ENCODE measurements at places on chromosomes 16 and 17.

DNA sequence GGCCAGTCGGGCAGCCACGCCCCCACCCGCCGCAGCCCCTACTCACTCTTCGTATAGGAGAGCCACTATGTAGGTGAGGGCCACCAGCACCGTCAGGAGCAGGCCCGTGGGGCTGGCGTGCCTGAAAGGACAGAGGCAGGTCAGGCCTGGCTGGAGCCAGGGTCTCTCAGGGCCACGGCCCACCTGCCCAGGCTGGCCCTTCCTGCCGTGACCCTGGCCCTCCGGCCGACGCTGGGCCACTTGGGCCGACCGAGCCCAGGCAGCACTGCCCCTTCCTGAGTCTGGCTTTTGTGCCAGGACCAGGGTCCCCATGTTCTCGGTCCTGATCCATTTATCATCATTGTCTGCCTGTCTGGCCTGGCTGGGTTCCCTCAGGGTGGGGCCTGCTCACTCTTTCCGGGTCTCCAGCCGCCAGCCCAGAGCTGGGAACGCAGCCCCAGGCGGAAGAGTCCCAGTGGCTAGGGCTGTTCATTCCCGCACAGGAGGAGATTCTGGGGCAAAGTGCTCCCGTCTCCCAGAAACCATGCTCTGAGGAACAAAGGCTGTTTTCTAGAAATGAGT is 10.1 kb upstream of the RASD1 start:
- no peak for DNase-seq

DNA sequence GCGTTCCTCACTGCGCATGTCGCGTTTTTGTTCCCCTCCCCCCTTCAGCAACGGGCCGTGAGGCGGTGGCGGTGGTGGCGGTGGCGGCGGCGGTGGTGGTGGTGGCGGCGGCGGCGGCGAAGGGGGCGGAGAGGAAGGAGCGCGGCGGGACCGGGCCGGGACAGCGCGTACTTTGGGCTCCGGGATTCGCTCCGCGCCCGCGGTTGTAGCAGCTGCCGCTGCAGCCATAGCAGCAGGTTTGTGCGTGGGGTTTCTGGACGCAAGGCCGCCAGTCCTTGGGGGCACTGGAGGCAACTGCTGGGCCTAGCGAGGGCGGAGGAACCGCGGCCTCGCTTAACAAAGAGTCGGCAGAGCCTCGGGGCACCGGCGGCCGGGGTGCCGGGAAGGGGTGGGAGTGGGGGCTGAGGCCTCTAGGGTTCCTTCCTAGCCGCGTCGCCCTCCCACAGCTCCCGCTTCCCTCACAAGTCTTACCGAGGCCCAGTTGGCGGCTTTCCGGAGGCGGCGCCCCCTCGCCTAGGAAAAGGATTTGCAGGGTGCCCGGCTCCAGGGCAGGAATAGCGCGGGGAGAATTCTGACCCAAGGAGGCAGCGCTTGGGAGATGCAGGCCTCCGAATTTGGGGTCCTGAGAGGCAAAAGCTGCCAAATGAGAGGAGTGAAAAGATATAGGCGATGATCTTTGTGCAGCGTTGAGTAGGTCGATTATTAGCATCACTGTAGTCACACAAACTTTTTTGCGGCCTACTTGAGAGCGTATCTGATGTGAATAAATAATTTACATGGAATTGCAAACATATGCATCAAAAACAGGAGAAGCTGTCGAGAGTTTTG is at the start of gene DDX42:
Gene DDX42, plus strand, starts transcription at position 30 of the 828 bp plus-strand sequence. CDS start 12,880 bp downstream, outside the sequence.
- peak; percentile 77 for DNase-seq

GRCh38 chr17:40316571-40317344 is 7.8 kb downstream of the RARA start:
- peak; percentile 85 for DNase-seq

GRCh38 chr16:22323959-22324786 is 27.0 kb downstream of the POLR3E start:
- DNase-seq, result no peak

GRCh38 chr16:67157892-67158635 is 1.6 kb downstream of the TRADD start:
- no peak for DNase-seq

- peak; percentile 66 for DNase-seq
Measured at GRCh38 chr17:67891481-67892119, 66.3 kb downstream of the BPTF start.

DNA sequence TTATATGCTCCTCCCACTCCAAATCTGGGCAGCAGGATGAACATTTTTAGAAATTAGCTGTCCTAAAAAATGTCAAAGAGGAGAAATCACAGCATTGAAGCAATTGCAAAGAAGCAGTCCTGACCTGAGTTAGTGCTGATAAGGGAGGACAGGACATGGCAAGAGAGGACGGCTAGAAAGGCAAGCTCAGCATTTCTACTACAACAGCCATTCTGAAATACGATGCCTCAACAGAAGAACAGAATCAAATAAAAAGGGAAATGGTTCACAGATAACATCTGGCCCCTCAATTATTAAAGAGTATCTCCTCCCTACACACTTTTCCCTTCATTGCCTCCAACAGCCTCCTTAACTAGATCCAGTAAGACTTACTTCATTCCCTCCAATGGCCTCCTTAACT is 18.3 kb downstream of the VPS53 start:
- no peak for DNase-seq

GRCh38 chr17:66654764-66655163 is 180.2 kb upstream of the CACNG5 start:
- no peak for DNase-seq

GRCh38 chr17:58411408-58411894 is 5.9 kb downstream of the RNF43 start:
- no peak for DNase-seq

DNA sequence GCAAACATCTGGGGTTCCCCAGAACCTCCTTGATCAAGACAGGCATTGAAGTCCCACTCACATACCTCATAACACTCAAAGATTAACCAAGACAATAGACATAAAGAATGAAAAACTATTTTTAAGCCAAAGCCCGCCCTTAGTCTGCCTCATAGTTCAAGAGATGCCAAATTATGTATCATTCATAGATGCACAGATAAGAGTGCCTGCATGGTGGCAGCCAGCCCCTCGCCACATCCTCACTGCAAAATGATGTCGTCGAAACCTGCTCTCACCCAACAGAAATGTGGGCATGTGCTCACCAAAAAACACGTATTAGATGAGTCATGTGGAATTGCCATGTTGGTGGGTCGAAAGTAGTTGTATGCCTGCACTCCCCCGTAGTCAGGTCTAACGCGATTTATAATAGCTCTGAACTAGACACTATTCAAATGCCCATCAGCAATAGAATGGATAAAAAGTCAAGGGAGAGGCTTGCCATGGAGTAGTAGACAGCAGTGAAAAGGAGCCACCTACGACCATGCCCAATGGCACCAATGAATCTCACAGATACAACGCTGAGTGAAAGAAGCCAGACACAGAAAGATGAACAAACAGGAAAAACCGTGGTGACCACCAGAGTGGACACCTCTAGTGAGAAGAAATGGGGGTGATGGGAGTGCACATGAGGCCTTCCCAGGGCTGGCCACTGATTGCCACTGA is 64.8 kb downstream of the C16orf95 start:
- DNase-seq, result no peak

DNA sequence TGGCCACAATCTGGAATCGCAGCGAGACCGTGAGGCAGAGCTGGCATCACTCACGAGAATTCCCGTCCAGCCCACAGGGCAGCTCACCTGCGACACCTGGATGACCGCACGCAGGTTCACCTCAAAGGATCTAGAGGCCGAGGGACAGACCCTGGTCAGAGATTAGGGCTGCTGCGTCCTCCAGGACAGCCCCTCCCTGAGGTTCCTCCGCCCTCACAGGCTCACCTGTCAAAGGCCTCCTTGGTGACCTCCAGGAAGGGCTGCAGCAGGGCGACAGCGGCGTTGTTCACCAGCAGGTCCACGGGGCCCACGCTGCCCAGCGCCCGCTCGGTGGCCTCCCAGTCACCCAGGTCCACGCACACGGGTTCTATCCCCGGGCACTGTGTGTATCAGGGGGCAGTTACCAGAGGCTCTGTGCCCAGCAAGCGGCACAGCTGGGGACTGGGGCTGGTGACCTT is 834 bp downstream of the DCXR start:
- no peak for DNase-seq

DNA sequence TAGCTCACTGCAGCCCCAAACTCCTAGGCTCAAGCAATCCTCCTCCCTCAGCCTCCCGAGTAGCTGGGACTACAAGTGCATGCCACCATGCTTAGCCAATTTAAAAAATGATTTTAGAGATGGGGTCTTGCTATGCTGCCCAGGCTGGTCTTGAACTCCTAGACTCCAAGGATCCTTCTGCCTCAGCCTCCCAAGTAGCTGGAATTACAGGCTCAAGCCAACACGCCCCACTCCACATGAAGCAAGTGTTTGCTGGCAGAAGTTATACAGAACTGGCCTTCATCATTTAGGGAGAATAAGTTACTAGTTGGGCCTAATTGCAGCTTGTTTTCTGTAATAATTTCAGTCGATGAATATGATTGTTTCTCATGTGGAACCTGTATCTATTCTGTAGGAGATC is 68.0 kb downstream of the SHISA6 start:
- no peak for DNase-seq

DNA sequence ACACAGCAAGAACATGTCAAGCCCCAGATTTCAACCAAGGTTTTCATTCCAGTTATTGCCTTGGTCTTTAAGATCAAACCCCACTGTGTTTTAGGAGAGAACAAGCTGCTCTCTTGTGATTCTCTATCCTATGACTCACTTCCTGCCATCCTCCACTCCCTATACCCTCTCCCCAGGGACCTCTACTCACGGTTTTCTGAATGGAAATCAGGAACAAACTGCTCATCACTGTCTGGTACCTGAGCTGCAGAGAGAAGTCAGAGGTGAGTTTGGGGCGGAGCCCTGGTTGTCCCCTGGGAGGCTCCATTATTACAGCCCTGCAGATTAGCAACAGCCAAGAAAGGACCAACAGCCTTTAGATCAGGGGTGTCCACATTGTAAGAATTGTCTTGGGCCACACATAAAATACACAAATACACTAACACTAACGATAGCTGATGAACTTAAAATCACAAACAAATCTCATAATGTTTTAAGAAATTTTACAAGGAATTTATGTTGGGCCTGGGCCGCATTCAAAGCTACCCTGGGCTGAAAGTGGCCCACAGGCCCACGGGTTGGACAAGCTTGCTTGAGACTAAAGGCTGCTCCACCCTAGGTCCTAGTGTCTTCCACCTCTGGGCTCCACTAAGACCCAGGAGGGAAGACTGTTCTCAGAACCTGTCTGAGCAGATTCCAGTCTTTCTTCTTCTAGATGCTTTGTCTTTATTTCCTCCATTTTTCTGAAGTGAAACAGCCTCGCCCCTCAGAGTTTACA is 9.7 kb downstream of the ETV4 start:
- peak; percentile 83 for DNase-seq

- DNase-seq, result peak; percentile 91
Measured at GRCh38 chr16:4506450-4506849, 30.3 kb downstream of the HMOX2 start.

DNA sequence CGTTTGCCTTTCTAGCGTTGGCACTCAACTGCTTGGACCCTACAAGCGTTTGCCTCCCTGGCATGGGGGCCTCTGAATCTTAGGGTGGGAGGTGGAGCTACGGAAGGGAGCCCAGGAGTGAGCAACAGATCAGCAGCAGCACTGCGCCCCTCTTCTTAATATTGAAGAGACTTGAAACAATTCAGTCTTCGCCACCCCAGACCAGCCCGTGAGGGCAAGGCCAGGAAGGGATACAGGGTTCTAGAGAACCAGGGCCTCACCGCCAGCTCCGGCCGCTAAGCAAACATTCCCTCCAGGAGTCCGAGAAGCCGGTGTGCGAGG is 1.5 kb upstream of the GPRC5C start:
- no peak for DNase-seq

DNA sequence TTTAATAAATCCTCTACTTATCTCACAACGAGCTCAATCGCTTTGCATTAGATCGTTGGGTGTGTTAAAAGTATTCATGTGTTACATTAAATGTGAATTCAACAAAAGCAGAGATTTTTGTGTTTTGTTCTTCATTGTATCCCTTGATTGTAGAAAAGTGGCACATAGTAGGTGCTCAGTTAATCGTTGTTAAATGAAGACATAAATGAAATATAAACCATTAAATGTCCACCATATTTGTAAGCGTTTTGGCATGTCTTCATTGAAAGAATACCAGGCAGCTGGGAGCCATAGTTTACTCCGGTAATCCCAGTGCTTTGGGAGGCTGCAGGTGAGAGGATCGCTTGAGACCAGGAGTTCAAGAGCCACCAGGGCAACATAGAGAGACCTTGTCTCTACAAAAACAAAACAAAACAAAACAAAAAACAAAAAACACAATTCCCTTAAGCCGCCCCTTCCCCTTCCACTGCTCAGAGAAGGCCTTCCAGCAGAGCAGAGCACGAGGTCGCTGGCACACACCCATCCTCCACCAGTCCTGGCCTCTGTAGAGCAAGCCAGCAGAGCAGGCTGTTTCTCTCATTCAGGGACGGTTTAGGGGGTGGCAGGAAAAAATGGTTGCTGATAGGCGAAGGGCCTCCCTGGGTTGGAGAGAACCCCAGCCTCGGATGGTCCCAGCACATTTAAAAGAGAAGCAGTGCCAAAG is 673 bp upstream of the CHD9 start:
- DNase-seq, result peak; percentile 40
